ENCODE measurements at places on chromosomes 12 and 14.

DNA sequence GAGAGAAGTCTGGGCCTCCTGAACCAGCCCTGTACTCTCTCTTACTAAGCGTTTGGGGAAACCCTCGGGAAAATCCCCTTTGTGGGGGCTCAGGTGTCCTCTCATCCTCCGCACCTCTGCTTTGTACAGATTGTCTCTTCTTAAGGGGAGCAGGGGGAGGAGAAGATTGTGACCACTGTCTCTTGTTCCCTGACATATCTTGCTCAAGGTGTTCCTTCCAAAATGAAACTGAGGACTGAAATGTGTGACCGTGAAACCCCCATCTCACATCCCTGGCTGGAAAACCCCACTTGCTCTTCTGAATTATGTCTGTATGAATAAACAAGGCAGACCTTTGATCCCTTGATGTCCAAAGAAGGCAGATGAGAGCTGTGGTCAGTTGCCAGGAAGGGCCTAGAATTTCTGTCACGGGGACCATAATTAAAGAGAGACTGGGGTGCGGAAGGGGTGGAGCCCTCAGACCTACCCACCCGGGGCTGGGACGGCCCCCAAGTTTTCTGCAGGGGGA, 369.8 kb downstream of the AACS start:
- no peak for DNase-seq

DNA sequence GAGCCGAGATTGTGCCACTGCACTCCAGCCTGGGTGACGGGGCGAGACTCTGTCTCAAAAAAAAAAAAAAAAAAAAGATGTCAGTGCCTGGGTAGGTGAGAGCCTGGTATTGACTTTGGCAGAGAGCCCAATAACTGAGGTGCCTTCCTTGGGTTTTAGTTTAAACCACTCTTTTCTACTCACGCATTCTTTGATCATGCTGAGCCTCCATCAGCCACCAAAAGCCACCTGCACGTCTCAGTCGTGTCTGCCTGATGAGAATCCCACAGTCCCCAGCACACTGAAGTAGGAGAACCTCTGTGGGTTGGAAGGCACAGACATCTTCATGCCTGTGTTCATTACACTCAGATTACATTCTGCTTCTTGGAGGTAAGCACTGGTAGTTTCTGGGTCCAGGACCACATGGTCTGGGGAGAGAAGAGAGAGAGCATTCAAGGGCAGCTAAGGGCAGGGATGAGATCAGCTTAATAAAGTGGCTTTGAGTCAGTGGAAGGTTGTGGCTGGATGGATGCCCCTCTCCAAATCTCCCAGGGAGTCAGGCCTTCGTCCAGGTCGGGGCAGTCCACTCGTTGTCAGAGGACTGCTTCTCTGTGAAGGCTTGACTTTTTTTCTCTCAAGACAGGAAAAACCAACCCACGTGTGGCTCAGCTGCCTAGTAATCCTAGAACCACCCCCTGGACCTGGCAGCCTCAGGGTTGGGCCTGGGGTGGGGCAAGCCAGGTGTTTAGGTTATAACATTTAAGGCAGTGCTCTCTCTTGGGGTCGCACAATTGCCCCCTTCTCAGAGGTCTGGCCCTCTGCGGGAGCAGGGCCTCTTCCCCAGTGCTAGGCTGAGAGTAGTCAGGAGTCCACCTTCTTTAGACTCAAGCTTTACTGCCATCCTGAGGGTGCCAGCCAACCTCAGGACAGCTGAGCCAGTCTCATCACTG, 32.6 kb upstream of the MAX start:
- no peak for DNase-seq

- no peak for DNase-seq
Measured at GRCh38 chr12:121000530-121000929, 15.8 kb downstream of the C12orf43 start.

- DNase-seq, result no peak
Measured at GRCh38 chr14:71116568-71117122, 209.4 kb downstream of the PCNX1 start.

DNA sequence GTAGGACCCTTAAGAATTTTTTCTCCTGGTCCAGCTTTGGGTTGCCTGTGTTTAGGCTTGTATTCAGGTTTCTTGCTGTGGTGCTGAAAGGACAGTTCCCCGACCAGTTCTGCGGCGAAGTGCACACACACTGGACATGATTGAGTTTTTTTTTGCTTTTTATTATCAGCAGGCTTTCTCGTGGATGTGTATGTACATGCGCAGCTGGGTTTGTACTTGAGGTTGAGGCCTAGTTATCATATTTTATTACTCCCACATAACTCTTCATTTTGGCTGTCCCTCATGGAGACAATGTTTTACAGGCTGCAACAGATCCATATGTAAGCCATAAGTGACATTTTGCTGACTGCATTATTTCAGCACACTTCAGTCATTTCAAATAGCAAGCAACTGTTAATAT, 2.5 kb downstream of the SCN8A start:
- DNase-seq, result no peak

DNA sequence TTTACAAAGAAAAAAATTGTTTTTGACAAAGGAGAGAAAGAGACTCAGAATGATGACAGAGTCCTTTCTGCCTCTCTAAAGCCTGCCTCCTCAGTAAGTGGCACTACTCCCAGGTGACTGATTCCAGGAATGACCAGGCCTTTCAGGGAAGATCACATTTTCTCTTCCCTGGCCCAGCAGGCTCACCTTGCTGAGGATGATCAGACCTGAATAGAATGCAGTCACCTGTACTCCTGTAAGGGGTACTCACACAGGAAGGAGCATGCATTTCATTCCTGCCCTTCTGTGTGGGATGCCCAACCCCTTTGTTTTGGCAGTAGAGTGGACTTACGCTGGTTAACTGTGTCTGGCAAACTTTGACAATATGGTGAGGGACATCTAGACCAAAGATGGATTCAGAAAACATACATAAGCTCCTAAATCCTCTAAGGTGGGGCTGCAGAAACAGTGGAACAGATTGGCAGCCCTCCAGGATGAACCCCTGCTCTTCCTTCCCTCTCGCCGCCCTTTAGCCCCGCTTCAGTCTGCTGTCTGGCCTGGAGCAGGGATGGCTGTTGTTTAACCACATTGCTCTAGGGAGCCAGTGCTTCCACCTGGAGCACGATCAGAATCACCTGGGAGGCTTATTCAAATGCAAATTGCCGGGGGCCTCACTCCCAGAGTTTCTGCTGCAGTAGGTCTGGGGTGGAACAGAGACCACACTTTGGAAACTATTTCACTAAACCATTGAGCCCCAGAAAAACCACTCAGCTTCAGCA, 29.8 kb downstream of the ERG28 start:
- DNase-seq, result no peak

GRCh38 chr12:95790917-95791849, 619 bp upstream of the NTN4 start:
- DNase-seq, result no peak

DNA sequence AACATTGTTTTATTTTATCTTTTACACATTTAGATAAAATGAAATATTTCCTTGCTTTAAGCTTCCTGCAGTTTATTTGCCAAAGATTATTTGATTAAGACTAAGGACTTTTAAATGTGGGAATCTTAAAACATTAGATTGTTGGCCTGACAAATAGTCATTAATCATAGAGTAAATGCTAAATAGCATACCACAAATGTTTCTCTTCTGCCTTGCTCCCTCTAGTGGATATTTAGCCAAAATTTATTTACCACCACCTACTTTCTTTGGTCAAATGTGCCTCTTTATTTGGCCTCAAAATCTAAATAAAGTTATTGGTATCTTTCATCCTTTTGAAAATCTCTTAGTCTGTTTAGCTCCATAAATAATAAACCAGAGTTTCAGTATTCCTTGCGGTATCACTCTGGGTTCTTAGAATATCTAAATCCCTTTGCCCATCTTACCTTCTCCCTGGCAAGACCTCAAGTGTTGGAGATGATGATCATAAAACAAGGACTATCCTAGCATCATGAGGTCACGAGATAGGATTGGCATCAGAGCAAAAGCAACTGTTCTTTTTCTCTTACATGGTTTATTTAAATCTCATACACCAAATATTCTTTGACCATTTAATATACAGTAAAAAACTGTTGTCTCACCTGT, 150.6 kb upstream of the AEBP2 start:
- no peak for DNase-seq

DNA sequence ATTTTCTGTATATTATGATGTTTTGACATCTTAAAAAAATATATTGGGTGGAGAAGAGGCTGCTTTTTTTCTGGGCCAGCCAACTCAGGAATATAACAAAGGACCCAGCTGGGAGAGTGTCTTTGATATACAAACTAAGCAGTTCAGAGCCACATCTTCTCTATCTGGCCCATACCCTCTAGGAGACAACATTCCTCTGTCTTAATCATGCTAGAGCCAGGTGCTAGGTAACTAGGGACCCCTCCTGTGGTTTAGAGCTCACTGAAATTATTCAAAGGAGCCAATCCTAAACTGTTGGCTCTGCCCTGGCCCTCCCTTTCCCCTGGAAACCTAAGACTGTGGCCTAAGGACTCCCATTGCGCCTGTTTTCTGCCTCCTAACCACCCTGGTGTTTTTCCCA, 193.1 kb upstream of the DIO2 start:
- no peak for DNase-seq

- DNase-seq, result no peak
Measured at GRCh38 chr14:104788161-104788818, 7.3 kb downstream of the AKT1 start.

DNA sequence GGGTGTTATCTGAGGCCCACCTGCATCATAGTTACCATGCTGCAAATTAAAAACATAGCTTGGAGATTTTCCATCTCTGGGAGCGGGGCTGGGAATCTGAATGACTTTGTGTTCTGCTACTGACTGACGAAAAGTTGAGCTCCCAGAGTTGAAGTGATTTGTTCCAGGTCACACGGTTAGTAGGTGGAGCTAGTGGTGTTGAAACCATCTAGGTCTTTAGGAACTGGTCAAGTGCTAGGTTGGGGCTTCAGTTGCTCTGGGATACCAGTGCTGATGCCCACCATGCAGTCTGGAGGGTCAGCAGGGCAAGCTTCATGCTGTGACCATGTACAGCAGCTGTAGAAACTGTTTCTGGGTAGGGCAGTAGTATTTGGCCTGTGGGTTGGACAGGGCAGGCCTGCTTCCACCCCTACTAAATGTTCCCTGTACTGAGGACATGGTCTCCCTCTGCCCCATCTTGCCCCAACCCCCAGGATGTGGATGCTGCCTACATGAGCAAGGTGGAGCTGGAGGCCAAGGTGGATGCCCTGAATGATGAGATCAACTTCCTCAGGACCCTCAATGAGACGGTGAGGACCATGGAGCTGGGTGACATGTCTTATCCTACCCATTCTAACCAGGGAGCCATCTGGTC, 5.3 kb downstream of the KRT7 start:
- DNase-seq, result no peak

GRCh38 chr14:94366146-94366915, 22.1 kb downstream of the SERPINA1 start:
- DNase-seq, result no peak

- DNase-seq, result no peak
Measured at GRCh38 chr12:124372831-124373230, 77.9 kb downstream of the RFLNA start.

GRCh38 chr12:7375145-7375543, 68.8 kb downstream of the CD163L1 start:
- no peak for DNase-seq

GRCh38 chr12:130668286-130669204, 47.6 kb downstream of the RIMBP2 start:
- DNase-seq, result no peak

Data from stimulated activated CD8-positive, alpha-beta memory T cell treated with anti-CD3 and anti-CD28 coated beads, Interleukin-7, amount 100 ng/mL, for 1 hour (primary cell).